ENCODE measurements at places on chromosomes 5 and 9.

- no peak for DNase-seq
These were observed 56.7 kb upstream of the EQTN start for GRCh38 chr9:27353474-27354229.

GRCh38 chr5:97525780-97526179, 342.7 kb upstream of the RIOK2 start:
- DNase-seq: no peak

GRCh38 chr5:7897014-7897600, 28.2 kb downstream of the MTRR start:
- no peak for DNase-seq

- DNase-seq: no peak
These were observed 282.5 kb upstream of the SMARCA2 start for GRCh38 chr9:1732670-1733069.

GRCh38 chr5:169719360-169720314, 82.6 kb downstream of the DOCK2 start:
- DNase-seq: no peak

- DNase-seq: no peak
These were observed 129.8 kb downstream of the GADD45G start for GRCh38 chr9:89734600-89735041.

All from mucosa of descending colon (tissue), 3 donors.